ENCODE measurements at places on chromosomes 5 and 9.

- no peak for DNase-seq
Observed at GRCh38 chr9:16651446-16651964, 219.0 kb downstream of the BNC2 start.

- DNase-seq: no peak
Observed at GRCh38 chr9:134768709-134769351, 111.8 kb upstream of the FCN2 start.

DNA sequence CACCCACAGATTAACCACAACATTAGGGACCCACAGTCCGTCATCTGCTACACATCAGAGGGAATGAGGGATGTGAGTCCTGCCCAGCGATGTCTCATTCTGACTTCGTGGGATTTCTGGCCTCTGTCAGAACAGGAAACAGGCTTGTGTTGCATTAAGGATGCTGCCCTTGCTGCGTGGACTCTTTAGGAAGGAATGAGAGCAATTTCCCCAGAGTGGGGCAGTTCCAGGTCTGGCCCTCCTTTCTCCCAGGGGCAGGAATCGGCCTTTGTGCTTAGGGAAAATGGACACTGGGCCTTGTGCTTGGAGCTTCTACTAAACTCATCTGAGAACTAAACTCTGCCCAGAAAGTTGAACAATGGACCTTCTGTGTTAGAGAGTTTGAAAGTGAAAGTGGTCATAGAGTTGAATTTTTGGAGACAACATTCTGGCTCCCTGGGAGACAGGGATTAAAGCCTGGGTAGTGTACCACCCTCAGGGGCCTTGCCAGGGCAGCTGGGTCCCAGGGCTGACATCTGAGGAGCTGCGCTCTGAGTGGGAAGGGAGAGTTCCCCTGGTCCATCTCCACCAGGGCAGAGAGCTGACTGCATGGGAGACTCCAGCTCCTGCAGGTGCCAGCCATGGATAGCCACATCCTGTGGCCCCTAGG is 37.8 kb upstream of the S1PR3 start:
- no peak for DNase-seq

DNA sequence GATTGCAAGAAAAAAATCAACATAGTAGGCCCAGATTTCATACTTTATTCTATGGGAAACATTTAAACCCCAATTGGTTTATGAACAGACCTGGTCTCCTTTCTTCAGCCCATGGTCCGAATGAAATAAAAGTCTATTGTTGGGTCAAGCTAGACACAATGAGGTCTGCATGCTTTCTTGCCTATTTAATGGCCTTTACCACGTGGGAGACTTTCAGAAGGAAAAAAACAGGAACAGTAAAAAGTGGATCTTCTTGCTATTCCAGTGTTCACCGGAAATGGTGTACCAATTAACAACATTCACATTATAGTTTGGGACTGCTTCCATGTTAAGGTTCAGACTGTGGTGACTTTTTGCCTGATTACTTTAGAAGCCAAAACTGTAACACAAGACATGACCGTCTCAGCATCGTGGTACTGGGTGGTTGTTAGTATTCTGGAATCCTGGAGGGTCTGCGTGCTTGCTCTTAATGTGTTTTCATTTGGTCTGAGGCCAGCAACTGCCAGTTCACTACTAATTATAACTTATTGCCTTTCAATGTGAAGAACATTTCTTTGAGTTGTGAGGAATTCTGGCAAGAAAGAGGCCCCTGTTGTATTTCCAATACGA is 85.4 kb upstream of the PRRC1 start:
- DNase-seq: no peak

DNA sequence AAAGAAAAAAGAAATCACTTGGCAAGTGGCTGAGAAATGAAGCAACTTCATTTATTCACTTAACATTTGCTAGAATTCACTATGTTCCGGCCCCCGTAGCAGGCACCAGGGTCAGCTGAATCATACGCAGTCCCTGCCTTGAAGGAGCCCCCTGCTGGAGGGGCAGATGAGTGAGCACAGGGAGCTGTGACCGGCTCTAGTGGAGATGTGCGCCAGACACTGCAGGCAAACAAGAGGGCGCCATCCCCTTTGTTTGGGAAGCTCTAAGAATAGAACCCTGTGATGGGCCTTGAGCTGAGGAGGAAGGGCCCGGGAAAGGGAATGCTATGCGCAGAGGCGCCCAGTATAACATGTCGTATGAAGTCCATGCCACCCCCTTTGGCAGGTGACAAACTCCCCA is 20.2 kb upstream of the RPL26L1 start:
- DNase-seq: no peak

DNA sequence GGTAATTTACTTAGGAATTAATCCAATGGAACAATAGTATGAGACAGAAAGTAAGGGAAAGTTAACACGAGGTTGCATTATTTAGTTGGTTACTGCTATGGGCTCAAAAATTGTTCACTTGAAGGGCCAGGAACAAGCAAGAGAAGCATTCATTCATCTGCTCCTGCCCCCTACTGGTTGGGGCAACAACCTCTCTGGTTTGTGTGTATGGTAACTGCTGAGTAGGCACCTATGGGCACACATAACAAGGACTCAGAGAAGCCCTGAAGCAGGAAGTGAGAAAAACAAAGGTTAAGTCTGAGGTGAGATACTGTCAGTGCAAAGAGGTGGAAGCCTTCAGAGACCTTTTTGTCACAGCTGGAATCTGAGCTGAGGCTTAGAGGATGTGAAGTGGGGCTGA is 34.4 kb upstream of the RANBP6 start:
- DNase-seq: no peak

- DNase-seq: no peak
Observed at GRCh38 chr5:78544561-78545201, 103.9 kb downstream of the LHFPL2 start.

DNA sequence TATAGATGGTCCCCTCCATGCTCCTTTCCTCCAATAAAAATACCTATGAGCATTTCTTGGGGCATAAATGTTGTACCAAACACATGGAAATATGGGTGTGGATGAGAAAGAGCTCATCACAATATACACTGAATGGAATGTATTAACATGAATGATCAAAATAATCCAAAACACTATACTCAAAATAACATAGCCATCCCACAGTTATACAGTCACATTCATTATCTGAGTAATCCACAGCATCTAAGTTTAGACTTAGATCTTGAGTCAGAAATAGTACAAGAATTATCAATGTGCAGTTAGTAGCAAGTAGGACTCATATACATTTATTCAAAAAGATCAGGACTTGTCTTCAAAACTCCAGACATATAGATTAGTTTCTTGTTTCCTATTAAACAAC is 175.2 kb upstream of the NREP start:
- no peak for DNase-seq

DNA sequence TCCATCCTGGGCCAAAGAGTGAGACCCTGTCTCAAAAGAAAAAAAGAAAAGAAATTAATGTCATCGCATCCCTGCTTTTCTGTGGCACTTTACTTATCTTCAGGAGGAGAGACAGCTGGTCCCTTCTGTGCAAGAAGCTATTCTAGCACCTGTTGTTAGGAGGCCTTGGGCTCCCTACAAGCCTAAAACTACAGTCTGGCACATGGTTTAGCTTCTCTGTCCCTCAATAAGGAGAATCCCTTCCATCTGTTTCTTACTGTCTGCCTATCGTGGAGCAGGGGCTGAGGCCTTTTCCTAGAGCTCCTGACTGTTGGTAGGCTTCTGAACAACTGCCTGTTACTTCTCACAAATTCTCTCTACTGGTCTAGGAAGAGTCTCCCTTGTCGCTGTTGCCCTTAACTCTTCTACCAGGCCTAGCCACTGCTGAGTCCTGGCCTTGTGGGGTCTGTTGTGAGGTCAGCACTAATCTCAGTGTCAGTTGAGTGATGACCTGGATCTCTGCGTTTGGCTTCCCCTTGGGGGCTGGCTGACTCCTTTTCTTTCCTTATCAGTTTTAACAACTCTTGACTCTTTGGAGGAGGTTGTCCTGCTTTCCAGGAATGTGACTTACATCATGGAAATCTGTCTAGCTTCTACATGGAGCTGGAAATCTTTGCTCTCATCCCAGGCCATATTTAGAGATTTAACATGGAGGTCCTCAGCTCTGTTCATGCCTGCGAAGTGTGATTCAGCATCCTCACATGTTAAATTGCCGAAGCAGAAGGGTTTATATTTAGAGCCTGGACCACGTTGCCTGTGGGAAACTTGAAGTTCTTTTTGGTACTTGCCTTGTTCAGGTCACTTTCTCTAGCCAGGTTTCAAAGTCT is 5.7 kb upstream of the GARNL3 start:
- no peak for DNase-seq

GRCh38 chr9:97521576-97522333 is 20.3 kb downstream of the TMOD1 start:
- DNase-seq: no peak

- DNase-seq: no peak
Observed at GRCh38 chr5:78631931-78632330, 16.6 kb downstream of the LHFPL2 start.

- DNase-seq: no peak
Observed at GRCh38 chr9:120916991-120917880, 9.4 kb downstream of the TRAF1 start.

Data from activated CD4-positive, CD25-positive, alpha-beta regulatory T cell (primary cell).